NCI-H1417 (cell line): ENCODE measurements at places on chromosomes 3 and 15.

DNA sequence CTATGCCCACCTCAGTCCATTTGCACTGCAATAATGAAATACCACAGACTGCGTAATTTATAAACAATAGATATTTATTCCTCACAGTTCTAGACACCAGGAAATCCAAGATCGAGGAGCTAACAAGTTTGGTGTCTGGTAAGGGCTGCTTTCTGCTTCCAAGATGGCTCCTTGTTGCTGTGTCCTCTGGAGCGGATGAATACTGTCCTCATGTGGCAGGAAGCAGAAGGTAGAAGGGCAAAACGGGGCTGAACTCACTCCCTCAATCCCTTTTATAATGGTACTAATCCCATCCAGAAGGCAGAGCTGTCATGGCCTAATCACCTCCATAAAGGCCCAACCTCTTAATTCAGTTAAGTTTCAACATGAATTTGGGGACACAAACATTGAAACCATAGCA, 75.3 kb downstream of the P2RY1 start:
- DNase-seq, result no peak

DNA sequence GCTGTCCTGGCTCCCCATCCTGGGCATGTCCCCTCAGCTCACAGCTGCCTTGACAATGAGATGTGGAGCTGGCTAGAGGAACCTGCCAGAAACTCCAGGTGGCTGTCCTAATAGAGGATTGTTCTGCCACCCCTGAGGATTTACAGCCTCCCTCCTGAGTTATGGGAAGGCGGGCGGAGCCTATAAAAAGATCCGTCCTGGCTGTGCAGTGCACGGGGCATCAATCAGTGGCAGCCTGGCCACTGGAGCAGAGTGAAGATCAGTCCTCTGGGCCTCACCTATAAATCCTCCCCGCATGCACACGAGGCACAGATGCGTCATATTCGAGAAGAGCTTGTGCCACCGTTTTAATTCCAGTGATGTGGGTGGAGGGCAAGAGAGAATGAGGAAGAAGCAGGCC, 90.0 kb downstream of the MEGF11 start:
- no peak for DNase-seq

GRCh38 chr3:107846279-107846852, 244.5 kb downstream of the CD47 start:
- peak; percentile 60 for DNase-seq

GRCh38 chr3:72401005-72401545, 447.2 kb downstream of the SHQ1 start:
- no peak for DNase-seq

GRCh38 chr15:100601617-100602063, 344 bp downstream of the LINS1 start:
- DNase-seq, result no peak

GRCh38 chr3:197960694-197961581, 921 bp downstream of the LMLN start:
- no peak for DNase-seq

DNA sequence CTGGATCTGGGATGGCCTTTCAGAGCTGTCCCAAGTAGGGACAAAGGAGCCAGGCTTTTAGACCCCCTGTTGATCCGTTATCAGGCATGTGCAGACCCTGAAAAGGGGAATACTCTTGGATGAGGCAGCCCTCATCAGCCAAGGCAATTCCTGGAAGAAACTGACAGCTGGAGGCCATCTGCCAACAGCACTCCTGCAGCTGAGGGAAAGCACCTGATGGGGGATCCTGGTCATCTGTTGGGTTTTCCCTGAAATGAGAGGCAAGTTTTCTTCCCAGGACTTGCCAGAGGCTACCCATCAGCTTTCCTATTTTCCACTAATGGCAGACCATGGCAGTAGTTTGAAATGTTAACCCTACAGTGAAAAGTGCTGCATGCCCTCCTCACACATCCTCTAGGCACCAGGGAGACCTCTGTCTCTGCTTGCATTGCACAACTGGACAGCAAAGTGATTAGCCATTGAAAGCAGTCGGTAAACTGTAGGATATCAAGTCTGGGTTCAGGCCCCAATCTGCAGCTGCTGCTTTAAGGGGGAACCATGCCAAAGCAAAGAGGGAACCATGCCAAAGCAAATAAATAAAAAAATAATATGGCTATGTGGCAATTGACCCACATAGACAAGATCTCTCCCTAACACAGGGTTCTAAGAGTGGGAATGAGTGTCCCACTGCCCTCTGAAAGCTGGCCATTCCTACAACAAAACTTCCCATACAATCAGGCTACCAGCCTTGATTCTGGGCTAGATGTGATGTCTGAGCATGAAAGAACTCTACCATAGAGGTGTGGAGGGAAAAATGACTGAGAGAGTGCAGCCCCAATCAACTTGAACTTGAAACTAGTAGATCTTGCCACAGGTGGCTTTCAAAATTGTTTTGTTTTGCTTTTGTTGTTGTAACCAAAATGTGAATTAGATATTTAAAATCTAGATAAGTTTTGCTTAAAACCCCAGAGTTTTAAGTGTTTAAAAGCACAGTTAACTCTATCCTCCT, 232.0 kb upstream of the STT3B start:
- no peak for DNase-seq

DNA sequence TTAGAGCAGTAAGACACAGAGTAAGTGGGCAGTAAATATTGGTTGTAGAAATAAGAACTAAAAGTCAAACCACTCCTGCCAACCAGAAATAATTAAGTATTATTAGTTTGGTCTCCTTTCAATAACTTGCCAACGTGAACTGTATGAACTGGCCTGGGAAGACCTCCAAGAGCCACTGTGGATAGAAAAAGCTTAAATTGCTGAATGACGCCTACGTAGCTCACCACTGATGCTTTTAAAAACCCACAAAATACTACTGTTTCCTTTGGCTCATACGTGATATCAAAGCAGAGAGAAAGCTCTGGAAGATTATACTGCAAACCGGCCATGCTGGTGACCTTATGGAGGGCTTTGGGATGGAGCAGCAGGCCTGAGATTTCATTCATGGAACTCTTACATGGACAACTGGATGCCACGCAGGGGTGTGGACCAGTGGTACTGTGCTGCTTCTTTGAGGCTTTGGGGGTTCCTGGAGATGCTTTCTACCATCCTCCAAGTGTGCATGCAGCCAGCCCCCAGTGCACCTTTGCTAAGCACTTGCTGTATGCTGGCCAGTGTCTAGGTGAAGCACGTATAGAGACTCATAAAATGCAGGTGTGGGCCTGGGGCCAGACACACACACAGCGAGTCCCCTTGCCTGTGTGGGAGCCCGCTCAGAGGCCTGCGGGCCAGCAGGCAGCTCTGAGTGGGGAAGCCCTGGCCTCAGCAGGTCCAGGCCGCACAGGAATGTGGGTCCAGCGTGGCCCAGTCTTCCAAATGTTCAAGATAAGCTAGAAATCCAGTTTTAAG, 66.8 kb downstream of the ABTB1 start:
- no peak for DNase-seq

DNA sequence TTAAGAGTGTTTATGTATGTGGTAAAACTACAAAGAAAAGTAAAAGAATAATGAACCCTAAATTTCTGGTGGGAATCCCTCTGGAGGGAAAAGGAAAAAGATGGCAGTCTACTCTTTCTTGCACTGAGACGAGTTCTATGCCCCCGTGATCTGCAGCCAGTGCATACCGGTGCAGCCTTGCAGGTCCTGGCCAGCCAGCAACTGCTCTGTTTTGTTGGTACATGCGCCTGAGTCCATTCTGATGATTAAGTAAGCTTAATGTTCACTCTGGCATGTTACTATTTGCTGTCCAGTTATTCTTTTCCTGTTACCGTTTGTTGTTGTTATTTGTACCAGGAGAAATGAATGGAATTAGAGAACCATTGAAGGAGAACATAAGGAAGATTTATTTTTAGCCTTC, 95.1 kb upstream of the TMC3 start:
- DNase-seq, result no peak

GRCh38 chr3:32078085-32078634, 28.3 kb upstream of the GPD1L start:
- DNase-seq, result no peak

- no peak for DNase-seq
These were observed 87.4 kb upstream of the C15orf39 start for GRCh38 chr15:75114327-75114726.

DNA sequence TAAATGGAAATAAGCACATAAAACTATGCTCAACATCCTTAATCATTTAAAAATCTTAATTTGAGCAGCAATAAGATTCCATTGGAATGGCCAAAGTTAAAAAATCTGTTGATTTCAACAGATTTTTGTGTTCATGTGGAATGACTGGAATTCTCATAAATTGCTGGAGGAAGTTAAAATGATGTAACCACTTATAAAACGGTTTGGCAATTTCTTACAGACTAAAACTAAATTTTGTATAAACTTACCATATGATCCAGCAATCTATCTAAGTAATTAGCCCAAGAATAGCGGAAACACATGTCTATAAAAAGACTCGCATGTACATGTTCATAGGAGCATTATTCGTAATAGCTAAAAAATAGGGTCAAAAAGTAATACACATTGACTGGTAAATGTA, 1713.6 kb downstream of the SI start:
- DNase-seq, result no peak

DNA sequence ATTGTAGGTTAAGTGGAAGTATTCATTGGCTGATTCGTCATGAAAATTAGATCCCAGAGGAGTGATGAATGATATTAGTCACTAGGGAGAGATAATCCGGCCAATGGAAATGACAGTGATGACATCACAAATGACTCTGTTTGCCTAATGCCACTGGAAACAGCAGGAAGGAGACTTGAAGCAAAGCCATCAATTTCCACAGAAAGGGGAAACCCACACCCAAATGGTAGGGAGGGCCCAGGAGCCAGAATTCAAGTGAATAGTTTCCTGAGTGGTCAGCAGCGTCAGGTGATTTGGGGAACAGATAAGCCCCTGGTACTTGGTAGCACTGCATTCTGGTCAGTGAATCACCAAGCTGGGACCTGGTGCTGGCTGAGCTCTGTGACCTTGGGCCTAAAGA, 3.3 kb upstream of the ADAMTS9 start:
- DNase-seq, result no peak

- no peak for DNase-seq
These were observed 31.4 kb upstream of the RARB start for GRCh38 chr3:25396686-25397085.

DNA sequence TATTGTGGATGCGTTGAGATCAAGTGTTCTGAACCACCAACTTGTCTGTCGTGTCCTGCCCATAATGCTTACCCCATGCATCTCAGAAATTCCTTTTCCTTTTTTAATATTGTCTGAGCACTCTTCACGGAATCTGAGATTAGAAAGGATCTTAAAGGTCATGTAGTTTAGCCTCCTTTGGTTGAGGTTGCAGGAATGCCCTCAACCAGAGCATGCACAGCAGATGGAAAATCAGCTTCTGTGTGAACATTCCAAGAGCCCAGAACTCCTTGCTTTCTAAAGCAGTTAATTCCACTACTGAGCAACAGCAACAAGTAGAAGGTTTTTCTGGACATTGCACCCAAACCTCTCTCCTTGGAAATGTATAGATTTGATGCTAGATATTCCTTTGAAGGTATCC, 153.7 kb downstream of the TPRG1 start:
- DNase-seq, result no peak

DNA sequence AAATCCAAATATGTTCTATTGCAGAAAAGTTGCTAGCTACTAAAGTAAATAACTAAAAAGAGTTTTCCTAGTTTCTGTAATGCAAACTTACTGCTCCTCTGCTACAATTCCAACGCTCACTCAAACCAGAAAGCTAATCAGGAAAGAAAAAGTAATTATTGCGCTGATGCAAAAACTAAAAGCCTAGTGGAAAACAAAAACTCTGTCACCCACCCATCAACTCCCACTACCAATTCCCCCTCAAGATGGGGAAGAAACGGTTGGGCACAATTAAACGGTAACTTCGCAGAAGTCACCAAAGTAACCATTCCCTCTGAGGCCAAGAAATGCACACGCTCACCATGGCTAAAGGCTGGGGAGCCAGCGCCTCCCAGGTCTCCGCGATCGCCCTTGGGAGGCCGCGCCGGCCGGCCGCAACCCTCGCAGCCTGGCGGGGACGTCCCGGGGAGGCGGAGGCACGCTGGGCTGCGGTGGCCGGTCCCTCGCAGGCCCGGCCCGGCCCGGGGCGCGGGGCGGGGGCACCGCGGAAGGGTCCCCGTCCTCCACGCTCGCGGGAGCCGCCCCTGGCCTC, 684 bp downstream of the SLTM start:
- DNase-seq, result peak; percentile 31

- no peak for DNase-seq
These were observed 15.0 kb upstream of the TBL1XR1 start for GRCh38 chr3:177212278-177212610.

DNA sequence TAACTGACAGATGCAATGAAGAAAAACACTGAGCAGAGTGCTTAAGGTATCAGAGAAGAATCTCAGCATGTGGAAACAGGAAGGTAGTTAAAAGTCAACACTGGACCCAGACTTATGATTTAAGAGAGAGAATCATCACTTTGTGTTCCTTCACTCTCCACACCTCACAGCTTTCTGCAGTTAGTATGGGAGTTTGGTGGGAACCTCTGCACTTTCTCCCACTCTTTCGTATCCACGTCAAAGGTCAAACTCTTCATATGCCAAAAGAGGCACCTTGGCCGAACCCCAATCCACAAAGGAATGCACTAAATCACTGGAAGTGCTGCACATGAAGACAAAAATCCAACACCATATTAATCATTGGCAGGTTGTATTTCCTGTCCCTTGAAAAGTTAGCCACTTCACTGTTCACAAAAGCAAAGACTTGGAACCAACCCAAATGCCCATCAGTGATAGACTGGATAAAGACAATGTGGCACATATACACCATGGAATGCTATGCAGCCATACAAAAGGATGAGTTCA, 361.2 kb downstream of the MAGI1 start:
- DNase-seq, result no peak

DNA sequence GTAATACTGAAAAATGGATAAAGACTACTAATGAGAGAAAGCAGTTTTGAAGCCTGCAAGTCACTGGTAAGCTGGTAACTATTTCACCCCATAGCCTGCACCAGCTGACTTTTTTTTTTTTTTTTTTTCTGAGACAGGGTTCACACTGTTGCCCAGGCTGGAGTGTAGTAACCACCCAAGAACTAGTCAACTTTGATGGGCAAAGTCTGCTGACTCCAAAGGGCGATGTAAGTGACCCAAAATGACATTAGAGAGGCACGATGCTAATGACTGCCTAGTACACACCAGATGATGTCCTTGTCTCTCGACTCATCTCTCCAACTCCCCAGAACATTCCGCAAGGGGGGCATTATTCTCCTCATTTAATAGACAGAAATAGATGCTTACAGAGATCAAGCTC, 12.9 kb upstream of the TMEM41A start:
- DNase-seq, result no peak

DNA sequence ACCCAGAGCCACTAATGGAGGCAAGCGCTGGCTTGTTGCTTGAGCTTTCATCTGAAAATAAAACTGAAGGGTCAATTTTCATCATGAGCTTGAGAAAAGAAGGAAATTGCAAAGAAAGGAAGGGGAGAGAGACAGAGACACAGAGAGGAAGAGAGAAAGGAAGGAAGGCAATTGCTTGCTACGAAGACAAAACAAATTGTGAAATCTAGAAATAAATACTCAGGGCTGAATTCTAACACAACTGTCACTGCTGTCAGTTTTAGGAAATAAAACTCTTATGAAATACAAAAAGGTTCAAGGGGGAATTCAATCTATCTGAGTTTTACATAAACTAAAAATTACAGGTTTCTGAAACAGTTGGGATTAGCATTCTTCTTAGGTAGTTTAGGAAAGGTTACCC, 36.7 kb downstream of the FOXP1 start:
- DNase-seq, result no peak
